Stimulated activated CD4-positive, alpha-beta T cell treated with anti-CD3 and anti-CD28 coated beads, Interleukin-2, amount 100 ng/mL, for 4 hours (primary cell): ENCODE measurements at places on chromosomes 2 and 18.
A peak's percentile ranks its signal among the peaks of the same experiment; 100 is the strongest.

- no peak for DNase-seq
These were observed 25.2 kb upstream of the LCLAT1 start for GRCh38 chr2:30421604-30422443.

DNA sequence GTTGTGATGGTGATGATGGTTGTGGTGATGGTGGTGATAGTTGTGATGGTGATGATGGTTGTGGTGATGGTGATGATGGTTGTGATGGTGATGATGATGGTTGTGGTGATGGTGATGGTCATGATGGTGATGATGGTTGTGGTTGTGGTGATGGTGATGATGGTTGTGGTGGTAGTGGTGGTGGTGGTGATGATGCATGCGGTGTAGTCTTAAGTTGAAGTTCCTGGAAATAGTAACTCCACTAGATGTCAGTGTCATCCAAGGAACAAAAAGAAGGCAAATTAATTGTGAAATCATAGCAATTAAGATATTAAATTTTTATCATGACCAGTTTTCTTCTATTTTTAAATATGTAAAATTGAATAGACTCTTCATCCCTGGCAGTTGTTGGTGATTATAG, 309.2 kb downstream of the AGAP1 start:
- no peak for DNase-seq

GRCh38 chr2:72139471-72139873, 8.2 kb downstream of the CYP26B1 start:
- no peak for DNase-seq

DNA sequence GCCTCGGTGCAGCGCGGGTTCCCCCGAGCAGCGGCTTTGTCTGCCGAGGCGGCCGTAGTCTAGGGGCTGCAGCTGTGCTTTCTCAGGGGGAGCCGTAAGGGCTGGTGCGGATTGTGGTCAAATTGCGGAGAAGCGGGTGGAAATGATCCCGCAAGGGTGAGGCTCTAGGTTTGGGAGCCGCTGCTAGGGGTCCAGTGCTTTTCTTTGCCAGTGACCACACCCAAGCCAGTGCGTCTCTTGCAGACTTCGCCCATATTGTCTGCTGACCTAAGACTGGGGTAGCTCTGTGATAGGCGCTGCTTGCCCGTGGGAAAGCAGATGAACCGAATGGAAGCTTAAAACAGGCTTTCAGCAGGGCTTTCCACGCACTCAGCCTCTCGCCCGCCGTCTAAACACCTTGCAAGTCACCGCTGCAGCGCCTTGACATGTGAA, 2.1 kb downstream of the DPYSL5 start:
- no peak for DNase-seq

GRCh38 chr18:63824220-63824525, 49.0 kb downstream of the SERPINB7 start:
- DNase-seq, result no peak

DNA sequence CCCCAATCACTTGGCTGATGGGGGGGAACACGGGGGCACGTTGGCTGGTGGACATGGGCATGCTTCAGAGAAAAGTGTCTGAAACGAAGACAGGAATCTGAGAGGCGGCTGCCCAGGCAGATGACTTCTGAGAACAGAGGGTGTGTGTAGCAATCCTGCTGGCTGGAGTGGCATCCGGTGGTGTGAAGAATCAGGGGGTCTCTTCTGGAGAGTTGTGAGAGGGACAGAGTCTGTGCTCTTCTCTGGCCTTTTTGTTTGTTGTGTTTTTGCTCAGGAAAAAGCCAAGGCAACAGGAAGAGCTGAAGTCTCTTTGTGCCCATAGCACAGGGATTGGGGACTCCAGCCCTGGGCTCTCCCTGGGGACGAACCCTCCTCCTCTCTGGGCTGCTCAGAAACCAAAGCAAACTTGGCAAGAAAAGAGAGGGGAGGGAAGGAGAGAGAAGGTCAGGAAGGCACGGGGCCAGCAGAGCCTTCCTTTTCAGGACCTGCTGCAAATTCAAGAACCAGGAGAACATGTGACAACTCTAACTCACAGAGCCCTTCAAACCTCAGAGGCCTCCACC, 97.0 kb upstream of the SMAD2 start:
- no peak for DNase-seq

GRCh38 chr2:68943581-68944568, 8.8 kb downstream of the GKN2 start:
- peak; percentile 10 for DNase-seq

GRCh38 chr18:76757335-76757734, 65.0 kb upstream of the ZNF236 start:
- DNase-seq, result no peak

DNA sequence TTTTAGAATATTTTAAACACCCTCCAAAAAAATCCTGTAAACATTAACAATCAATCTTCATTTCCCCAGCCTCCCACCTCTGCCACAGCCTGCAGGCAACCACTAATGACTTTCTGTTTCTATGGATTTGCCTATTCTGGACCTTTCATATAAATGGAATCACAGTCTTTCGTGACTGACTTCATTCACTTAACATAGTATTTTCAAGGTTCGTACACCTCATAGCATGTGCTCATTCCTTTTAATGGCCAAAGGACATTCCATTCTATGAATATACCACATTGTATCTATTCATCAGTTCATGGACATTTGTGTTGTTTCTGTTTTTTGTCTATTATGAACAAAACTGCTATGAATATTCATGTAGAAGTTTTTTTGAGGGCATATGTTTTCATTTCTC, 48.5 kb downstream of the NAT8 start:
- no peak for DNase-seq

DNA sequence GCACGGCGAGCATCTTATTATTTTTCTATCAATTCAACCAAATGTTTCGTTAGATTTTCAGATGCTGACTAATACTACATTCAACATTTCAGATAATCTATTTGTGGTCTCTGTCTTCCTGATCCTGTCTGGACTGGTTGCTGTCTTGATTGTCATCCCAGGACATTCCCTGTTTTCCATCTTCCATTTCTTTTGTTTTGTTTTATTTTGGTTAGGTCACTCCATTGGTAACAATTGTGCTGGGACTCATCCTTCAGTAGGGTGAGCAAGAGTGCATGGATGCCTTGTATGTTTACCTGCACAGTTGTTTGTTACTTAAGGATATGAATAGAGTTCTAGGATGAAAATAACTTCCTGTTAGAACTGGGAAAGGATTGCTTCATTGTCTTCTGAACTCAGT, 55.9 kb upstream of the ACYP2 start:
- no peak for DNase-seq

DNA sequence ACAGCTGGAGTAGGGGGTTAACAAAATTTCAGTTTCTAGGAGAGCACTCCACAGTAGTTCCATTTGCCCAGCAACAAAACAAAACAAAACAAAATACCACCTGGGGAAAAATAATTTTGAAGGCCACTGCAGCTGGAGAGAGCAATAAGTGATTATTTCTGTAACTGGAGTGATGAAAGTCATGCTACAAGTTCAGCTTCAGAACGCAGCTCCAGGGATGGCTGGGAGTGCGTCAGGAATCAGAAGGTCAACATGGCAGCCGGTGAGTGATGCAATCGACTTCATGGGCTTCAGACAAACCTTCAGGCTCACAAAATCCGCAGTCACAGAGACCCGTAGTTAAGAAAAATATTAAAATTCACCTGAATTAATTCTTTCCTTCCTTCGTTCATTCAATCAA, 41.0 kb downstream of the ABHD3 start:
- no peak for DNase-seq

GRCh38 chr18:58552057-58552461, 76.8 kb downstream of the ALPK2 start:
- DNase-seq, result peak; percentile 13
